ENCODE measurements at places on chromosomes 3 and 15.
A peak's percentile ranks its signal among the peaks of the same experiment; 100 is the strongest.

DNA sequence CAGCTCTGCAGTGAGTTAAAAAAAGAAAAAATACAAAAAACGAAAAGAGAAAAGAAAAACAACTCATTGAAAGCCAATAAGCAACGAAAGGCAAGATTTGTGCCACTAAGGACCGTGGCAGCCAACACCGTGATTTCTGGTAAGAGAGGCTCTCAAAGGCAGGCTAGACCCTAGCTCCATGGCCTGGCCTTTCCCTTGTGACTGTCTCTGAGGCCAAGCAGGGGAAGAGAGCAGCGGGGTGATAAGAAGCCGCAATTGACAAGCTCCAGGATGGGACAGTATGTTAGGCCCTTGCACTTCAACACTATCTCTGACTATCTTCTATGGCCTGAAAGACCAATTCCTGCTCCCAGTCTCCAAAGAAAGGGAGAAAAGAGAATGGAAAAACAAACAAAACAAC is 12.4 kb downstream of the APOD start:
- DNase-seq, result no peak

DNA sequence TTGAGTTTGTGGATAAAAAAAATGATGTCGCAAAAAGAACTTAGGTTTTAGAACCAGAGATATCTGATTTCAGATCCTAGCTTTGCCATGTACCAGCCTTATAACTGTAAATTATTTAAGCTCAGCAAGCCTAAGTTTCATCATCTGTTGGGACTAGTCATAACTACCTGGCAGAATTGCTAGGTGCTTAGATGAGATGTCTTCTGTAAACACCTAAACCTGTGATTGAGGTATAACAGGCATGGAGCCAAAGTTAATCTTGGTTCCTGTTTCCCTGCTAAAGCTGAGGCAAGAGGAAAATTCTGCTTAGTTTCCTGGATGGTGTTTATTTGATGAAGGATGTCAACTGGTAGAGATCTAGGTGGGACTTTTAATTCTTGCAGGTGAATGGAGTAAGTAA is 331.3 kb upstream of the RBMS3 start:
- no peak for DNase-seq

GRCh38 chr3:43892061-43892460 is 201.3 kb downstream of the ABHD5 start:
- no peak for DNase-seq

DNA sequence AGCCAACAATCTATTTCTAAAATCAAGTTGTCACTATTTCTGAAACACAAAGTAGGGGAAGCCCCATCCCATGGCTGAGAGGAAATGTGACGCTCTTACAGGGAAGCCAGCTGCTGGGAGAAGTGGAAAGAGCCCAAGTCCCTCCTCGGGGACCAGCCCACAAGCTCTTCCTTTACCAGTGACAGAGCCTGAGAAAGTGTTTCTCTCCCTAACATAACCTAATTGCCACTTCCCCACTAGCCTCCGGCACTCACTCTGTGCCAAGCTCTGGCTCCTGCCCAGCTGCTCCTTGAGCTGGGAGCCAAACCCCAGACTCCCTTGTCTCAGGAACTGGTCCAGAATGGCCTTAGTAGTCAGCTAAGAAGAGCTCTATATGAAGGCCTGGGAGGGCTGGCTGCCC is 42.9 kb downstream of the TNFAIP8L3 start:
- DNase-seq, result no peak

DNA sequence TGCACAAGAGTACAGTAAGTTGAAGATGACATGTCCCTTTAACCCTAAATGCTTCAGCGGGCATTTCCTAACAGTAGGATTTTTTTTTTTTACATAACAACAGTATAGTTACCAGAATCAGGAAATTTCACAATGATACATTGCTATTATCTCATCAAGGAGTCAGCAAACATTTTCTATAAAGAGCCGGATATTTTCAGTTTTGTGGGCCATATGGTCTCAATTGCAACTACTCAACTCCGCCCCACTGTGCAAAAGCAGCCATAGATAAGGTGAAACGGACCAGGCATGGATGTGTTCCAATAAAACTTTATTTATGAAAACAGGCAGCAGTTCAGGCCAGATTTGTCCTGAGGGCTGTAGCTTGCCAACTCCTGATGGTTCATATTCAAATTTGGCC is 130.6 kb downstream of the SMAD6 start:
- peak; percentile 77 for DNase-seq

- peak; percentile 44 for DNase-seq
Observed at GRCh38 chr3:131917006-131917405, 117.8 kb downstream of the CPNE4 start.

GRCh38 chr15:52337198-52337853 is 41.7 kb upstream of the MYO5C start:
- DNase-seq, result peak; percentile 82

DNA sequence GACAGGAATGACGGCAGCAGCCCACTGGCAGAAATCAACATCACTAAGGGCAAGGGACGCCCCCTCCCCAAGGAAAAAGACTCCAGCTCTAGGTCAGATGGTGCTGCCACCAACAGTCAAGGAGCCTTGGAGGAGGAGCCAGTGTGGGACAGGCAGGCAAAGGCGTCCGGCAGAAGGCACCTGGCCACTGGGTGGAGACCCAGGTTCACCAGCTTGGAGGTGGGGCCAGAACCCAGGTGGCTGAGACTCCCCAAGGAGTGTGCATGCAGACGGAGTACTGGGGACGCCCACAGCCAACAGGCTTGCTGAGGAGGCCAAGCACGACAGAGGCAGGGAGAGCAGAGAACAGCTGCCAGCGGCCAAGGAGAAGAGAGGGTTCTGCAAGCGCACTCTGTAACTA is 35.2 kb downstream of the PTPN23 start:
- no peak for DNase-seq

GRCh38 chr3:113574213-113574612 is 41.9 kb downstream of the SIDT1 start:
- DNase-seq, result no peak

- DNase-seq, result peak; percentile 56
Observed at GRCh38 chr3:130968221-130968620, 58.4 kb downstream of the ASTE1 start.

DNA sequence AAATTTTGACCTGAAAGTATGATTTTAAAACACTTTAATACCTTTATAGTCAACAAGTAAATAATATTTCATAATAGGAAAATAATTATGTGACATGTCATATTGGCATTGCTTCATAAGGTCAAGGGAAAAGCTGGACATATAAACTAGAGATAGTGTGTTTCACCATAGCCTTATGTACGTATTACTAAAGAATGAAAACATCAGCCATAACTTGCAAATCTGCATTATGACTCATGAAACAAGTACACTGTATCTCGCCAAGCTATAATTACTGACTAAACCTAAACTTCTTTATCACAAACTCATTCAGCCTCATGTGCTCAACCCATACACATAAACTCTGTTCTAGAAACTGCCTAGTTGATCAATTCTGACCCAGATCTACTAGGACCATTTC is 950.1 kb downstream of the FHIT start:
- DNase-seq, result peak; percentile 87

DNA sequence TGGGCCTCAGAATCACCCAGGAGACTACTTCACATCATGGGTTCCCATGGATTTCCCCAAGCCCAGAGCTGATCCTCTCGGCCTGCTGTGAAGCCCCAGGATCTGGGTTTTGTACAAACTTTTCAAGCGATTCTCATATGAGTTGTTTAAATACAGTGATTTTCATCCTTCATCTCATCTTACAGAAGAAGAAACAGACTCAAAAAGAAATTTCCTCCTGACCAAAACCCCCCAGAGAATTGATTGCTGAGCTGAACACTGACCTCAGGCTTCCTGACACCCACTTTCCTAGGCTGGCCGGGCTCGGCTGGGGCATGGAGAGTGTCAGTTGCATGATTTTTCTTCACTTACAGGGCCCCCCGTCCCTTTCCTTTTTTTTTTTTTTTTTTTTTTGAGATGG is 60.3 kb downstream of the BDH1 start:
- no peak for DNase-seq

GRCh38 chr15:93382200-93382820 is 293.3 kb upstream of the RGMA start:
- DNase-seq, result no peak

DNA sequence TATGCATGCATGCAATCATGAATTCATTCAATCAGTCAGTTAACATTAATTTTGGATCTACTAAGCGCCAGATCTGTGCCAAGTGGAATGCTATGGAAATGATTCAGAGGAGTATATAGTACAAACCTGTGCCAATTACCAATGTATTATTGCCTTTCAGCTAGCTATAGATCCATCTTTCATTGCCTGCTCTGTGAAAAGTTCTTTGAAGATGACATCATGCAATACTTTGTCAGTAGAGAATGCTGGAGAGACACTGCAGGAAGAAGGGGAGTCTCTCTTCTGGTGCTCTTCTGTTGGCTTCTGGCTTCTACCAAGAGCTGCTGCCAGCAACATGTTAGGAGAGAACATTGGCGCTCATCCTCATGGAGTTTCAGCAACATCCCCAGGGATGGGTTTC is 81.0 kb upstream of the LMCD1 start:
- peak; percentile 74 for DNase-seq

DNA sequence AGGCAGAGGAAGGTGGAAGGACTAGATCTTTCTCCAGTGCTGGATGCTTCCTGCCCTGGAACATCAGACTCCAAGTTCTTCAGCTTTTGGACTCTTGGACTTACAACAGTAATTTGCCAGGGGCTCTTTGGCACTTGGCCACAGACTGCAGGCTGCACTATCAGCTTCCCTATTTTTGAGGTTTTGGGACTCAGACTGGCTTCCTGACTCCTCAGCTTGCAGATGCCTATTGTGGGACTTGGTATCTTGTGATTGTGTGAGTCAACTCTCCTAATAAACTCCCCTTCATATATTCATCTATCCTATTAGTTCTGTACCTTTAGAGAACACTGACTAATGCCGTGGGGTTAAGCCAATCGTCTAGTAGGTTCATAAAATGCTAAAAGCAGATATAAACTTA is 8.8 kb upstream of the B3GNT5 start:
- no peak for DNase-seq

DNA sequence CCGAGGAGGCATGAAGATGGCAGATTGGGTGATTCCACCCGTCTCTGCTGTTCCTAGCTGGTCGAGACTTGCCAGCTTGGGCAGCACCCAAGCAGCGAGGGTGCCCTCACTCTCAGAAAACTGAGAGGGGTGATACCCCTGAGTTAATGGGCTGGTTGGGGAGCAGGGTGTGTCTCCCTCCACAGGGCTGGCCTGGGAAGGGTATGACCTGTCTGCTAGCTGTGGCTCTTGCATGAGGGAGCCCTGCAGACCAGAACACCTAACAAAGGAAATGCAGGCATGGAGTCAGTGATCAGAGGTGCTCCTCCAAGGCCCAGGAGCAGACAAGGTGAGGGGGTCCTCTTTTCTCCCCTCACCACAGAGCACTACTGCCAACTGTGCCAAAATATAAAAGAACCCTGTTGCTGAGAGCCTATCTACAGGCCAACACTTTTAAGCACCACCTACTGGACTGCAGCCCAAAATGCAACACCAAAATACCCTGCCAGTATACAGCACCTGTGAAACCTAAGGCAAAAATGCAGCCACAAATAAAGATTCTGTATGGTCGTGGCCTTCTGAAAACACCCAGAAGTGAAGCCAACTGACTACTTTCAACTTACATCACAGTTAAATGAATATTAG is 35.8 kb upstream of the PPM1L start:
- no peak for DNase-seq

GRCh38 chr3:153274561-153274960 is 112.5 kb downstream of the RAP2B start:
- peak; percentile 31 for DNase-seq

DNA sequence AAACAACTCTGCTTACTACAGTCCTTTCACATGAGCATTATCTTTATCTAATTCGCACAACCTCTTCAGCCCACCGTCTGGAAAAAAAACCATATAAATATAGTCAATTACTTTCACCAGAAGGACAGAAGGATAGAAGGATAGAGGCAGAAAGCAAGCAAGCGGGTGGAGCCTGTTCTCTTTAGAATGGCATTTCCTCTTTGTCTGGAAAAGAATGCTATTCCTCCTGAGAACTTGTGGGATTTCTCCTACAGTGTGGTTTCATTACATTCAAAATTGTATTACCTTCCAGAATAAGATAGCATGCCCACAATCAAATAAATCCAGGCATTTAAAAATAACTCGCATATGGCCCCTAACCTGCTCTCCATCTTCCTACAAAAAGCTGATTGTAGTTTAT is 23.1 kb downstream of the SLC30A4 start:
- DNase-seq, result peak; percentile 49

- no peak for DNase-seq
Observed at GRCh38 chr3:55585856-55586255, 98.8 kb upstream of the WNT5A start.

DNA sequence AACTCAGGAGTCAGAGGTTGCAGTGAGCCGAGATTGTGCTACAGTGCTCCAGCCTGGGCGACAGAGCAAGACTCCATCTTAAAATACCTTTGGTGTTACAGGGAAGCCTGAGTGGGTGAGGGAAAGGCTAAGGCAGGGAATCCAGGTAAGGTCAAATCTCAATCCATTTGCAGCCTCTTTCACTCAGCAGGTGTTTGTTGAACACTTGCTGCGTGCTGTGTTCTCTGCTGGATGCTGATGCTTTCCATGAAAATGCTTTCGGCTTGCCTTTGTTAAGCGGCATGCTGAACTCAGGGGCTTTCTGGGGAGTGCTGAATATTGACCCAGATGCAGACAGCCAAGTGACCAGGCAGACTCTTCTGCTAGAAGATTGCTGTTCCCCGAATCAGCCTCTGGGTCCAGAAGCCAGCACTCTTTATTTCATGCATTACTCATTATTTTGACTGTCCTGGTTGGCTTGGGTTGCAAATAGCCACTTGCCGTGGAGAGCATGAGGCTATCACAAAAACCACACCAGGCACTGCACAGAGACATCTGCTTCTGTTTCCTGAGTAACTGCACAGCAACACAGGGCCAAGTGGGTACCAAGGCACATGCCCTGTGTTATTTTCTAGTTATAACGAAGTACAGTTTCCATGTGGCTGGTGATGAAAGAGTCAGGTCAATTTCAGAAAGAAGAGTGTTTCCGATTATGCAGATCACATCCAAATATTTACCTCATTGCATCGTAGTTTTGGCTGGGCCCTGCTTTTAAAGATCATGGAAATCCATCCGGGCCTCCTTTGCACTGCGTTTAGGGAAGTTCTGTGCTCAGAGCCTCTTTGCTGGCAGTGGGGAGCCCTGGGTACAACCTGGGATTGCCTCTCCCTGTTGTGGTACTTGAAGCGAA is 88.6 kb downstream of the THSD4 start:
- DNase-seq, result no peak

GRCh38 chr15:25649390-25649789 is 210.6 kb upstream of the UBE3A start:
- no peak for DNase-seq

- DNase-seq, result no peak
Observed at GRCh38 chr3:62587169-62587568, 213.8 kb upstream of the FEZF2 start.

GRCh38 chr3:50550079-50550736 is 17.3 kb downstream of the C3orf18 start:
- DNase-seq, result peak; percentile 29

GRCh38 chr3:43415088-43415487 is 128.7 kb downstream of the SNRK start:
- DNase-seq, result no peak

GRCh38 chr15:67840749-67841512 is 1.1 kb upstream of the RNU6-1 start:
- peak; percentile 36 for DNase-seq

GRCh38 chr15:62296756-62297507 is 131.8 kb upstream of the C2CD4B start:
- DNase-seq, result no peak

Data from fibroblast of upper back skin (primary cell).